ENCODE measurements at places on chromosomes 3 and 15. TPM values are rescaled to one million over a fixed set of nuclear protein-coding genes. Genes with fewer than 3 reads are reported as not detected.

DNA sequence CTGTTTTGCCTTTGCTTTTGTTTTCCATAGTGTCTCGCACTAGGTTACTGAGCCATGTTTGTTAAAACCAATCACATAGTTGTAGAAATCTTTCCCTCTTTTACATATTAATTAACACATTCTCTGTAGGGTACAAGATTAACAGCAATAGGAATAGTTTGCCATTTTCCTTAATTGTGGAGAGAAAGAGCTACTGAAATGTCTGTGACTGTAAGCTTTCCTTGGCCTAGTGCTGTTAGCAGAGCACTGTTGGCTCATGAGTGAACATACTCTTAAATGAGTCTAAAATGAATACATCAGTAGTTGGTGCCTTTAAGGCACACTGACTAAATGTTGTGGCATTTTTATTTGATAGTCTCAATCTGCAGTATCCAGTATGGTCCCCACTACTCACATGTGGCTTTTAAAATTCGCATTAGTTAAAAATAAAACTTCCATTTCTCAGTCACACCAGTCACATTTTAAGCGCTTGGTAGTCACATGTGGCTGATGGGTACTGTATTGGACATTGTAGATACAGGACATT, 28.2 kb downstream of the CHD2 start:
- DNase-seq, result no peak

DNA sequence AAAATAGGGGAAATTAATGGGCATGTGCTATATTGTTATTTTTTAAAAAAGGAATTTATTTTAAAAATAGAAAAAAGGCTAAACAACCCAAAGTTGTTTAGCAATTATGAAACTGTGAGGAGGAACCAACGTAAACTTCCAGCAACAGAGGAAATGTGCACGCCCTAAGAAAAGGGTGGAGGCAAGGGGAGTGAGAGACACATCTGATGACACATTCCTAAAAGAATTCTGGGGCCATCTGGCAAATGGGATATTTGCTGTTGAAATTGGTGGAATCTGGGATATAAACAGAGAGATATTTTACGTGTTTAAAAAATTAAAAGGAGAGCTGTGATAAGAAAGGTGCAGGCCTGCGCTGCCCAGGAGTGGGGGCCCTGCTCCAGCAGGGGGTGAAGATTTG, 50.8 kb upstream of the MUC13 start:
- peak; percentile 91 for DNase-seq

- DNase-seq, result no peak
Observed at GRCh38 chr15:96261575-96262034, 68.9 kb upstream of the NR2F2 start.

GRCh38 chr3:190595179-190595795, 81.4 kb downstream of the IL1RAP start:
- DNase-seq, result no peak

- DNase-seq, result peak; percentile 18
Observed at GRCh38 chr15:40754574-40754882, 526 bp downstream of the RMDN3 start.

DNA sequence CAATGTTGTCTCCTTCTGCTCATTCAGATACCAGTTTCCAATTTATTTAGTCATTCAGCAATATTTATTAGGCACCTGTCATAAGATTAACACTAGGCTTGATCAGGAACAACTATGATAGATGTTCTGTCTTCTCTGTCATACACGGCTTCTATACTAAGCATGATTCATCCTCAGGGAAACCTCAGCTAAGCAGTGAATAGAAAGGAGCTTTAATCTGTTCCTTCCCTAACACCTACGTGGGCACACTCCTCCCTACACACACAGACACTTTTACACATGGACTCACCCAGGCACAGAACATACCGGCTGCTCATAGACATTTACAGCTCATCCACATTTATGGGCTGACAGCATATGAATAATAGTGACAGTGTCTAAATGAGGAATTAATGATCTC, 136.9 kb downstream of the LEKR1 start:
- no peak for DNase-seq

DNA sequence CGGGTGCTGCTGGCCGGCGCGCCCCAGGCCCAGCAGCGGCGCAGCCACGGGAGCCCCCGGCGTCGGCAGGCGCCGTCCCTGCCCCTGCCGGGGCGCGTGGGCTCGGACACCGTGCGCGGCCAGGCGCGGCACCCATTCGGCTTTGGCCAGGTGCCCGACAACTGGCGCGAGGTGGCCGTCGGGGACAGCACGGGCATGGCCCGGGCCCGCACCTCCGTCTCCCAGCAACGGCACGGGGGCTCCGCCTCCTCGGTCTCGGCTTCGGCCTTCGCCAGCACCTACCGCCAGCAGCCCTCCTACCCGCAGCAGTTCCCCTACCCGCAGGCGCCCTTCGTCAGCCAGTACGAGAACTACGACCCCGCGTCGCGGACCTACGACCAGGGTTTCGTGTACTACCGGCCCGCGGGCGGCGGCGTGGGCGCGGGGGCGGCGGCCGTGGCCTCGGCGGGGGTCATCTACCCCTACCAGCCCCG, 777 bp downstream of the LOXL1 start:
- no peak for DNase-seq

GRCh38 chr3:58874795-58875194, 175.0 kb downstream of the CFAP20DC start:
- DNase-seq, result peak; percentile 27

- peak; percentile 81 for DNase-seq
Observed at GRCh38 chr3:12400616-12401194, 83.6 kb upstream of the TSEN2 start.

DNA sequence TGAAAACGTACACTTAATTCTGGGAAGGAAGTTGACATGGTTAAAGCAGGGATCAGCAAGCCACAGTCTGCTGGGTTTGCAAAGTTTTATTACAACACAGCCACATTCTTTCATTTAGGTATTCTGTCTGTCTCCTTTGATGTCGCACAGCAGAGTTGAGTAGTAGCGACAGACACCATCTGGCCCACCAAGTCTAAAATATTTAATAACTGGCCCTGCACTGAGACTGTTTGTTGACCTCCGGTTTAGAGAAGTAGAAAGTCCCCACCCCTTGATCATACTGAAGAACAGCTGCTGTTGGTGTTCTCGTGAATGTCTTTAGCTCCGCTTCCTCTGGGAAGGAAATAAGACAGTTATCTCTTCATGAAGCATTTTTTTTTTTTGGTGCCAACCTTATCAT, 66.2 kb downstream of the MCTP2 start:
- no peak for DNase-seq

GRCh38 chr15:90664650-90665287, 52.4 kb upstream of the BLM start:
- DNase-seq, result peak; percentile 52

DNA sequence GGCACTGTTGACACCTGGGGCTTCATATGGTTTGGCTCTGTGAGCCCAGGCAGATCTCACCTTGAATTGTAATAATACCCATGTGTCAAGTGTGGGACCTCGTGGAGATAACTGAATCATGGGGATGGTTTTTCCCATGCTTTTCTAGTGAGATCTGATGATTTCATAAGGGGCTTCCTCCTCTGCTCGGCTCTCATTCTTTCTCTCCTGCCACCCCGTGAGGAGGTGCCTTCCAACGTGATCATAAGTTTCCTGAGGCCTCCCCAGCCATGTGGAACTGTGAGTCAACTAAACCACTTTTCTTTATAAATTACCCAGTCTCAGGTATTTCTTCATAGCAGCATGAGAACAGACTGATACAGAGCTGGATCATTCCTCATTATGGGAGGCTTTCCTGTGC, 655.9 kb upstream of the ADAMTS9 start:
- no peak for DNase-seq

DNA sequence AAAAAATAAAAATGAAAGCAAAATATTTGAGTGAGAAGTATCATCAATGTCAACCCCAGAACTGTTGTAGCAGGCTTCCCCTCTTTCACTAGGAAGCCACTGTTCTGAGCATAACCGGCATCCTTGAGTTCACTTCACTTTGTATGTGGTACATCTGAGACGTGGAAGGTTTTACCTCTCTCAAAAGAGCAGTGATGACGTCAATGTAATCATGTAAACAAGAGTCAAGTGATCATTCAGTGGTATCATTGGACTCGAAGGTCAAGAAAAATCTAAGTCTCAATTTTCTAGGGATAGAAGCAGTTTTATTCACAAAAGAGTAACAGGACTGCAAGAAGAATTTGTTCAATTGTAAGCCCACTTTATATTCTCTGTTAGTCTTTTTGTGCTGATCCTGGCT, 339.8 kb upstream of the THRB start:
- DNase-seq, result no peak

- DNase-seq, result no peak
Observed at GRCh38 chr3:186502138-186502948, 41.8 kb downstream of the CRYGS start.

GRCh38 chr15:70504299-70504951, 258.9 kb downstream of the UACA start:
- peak; percentile 90 for DNase-seq

DNA sequence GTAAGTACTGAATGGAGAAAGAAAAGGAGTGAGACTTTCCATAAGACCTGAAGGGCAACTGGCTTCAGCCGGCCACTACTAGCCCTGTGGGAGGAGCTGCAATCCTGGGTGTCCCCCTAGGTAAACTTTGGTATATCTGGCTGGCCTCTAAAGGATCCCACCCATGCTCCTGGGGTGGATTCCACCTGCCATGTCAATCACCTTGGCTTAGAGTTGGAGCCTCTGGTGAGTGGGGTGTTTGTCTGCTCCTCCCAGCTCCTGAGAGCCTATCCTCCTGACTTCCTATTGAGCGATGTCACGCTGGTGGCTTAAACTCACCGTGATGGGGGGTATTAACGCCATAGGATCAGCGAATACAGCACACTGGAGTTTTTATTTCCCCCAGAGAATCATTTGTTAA, 2.6 kb downstream of the SPTBN5 start:
- no peak for DNase-seq

GRCh38 chr3:3105815-3106214, 4.4 kb downstream of the IL5RA start:
- DNase-seq, result no peak

- DNase-seq, result no peak
Observed at GRCh38 chr3:11014752-11015151, 22.2 kb downstream of the SLC6A1 start.

- DNase-seq, result no peak
Observed at GRCh38 chr3:179299316-179299715, 23.5 kb upstream of the ZNF639 start.

DNA sequence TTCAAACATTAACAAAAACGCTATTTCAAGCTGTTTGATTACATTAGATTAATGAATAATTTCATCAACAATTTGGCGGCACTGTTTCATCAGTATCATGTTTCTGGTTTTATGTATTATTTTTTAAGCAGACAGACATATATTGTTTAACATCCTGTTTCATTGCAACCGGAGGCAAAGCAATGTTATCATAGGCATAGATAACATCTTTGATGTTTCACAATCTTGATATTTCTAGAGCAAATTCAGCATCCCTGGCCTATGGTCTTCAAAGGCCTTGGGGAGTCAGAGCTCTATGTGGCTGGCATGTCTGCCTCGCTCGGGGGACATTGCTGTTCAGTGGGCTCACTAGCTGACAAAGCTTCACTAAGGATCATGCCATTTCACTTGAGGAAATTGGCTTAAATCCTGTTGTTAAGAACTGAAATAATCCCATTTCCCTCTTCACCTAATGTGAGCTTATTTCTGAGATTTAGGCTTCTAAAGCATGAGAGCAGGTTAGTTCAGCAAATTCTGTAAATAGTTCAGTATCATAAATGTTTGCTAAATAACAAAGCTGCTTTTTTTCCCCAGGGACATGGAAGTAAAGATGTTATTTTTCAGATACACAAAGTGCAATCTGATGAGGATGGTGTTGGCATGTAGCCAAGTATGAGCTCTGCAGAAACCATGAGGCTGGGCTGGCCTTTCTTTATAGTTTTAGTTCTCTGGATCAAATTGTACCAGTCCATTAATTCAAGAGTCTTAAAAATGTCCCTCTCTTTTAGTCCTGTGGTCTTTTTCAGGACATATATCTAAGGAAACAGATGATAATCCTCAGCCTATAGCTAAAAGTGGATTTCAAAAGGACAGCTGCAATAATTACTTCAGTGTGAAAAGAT, 941.4 kb downstream of the PLOD2 start:
- DNase-seq, result peak; percentile 5

GRCh38 chr3:146653978-146654377, 48.8 kb upstream of the PLSCR5 start:
- DNase-seq, result no peak

- no peak for DNase-seq
Observed at GRCh38 chr3:79773291-79773690, 5.5 kb upstream of the ROBO1 start.

- no peak for DNase-seq
Observed at GRCh38 chr15:95284492-95284891, 1046.0 kb upstream of the NR2F2 start.

GRCh38 chr3:12922306-12922705, 80.9 kb upstream of the RPL32 start:
- no peak for DNase-seq

DNA sequence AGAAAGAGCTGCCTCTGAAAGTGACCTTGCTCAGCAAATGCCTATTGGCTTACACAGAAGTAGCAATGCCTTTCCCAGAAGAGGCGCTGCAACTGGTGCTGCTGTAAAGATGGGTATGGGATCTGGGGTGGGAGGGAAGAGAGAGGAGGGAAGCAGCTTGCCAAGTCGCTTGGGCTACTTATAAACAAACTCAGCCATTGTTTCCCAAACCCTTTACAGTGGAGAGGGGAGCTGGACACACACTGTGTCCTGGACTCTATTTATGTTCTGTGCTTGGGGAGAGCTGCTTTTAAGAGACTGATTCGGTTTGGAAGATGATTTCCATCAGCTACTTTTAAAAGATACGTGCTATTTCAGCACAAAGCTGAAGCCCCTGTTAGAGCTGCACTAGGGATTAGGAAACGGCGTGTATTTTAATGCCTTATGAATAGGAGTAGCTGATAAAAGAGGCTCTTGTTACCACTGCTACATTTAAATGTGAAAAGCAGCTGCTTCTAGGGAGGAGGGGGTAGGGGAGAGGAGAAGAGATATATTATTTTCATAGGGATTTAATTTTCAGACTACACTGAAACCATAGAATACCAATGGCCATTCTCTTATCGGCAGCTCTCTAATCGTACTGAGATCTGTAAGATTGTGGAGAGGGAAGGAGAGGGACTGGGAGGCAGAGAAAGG, 440.6 kb downstream of the MCTP2 start:
- no peak for DNase-seq

DNA sequence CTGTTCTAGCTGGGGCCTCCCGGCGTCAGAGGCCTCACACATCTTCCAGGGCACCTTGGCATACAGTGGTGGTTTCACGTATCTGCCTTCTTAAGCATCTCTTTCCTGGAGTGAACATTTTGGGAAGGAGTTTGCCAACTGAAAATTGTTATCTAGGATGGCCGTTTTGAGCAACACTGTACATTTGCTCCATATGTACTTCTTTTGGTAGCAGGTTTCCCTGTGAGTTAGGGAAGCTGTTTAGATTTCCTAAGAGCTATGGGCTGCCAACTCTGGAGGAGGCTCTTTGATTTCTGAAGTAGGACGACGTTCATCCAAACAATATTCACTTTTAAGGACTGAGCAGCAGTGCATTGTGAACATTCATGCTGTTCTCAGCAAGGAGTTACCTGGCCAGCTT, 665.9 kb downstream of the SQOR start:
- no peak for DNase-seq

GOLGA8N gene
- total RNA-seq, result 5.7 TPM

KIF23 gene
- 48.6 TPM for total RNA-seq

MAGEL2 gene
- under 0.01 TPM for total RNA-seq

PAQR5 gene
- not detected for total RNA-seq

GOLGA8J gene
- total RNA-seq, result not detected

LEKR1 gene
- total RNA-seq, result 0.81 TPM

RPL29 gene
- total RNA-seq, result 155 TPM

IQCF5 gene
- not detected for total RNA-seq

SEMA7A gene
- total RNA-seq, result 7.9 TPM
